CD4-positive, alpha-beta T cell treated with Interleukin-17A for 4 hours (primary cell): ENCODE measurements at places on chromosomes 3 and 15.

DNA sequence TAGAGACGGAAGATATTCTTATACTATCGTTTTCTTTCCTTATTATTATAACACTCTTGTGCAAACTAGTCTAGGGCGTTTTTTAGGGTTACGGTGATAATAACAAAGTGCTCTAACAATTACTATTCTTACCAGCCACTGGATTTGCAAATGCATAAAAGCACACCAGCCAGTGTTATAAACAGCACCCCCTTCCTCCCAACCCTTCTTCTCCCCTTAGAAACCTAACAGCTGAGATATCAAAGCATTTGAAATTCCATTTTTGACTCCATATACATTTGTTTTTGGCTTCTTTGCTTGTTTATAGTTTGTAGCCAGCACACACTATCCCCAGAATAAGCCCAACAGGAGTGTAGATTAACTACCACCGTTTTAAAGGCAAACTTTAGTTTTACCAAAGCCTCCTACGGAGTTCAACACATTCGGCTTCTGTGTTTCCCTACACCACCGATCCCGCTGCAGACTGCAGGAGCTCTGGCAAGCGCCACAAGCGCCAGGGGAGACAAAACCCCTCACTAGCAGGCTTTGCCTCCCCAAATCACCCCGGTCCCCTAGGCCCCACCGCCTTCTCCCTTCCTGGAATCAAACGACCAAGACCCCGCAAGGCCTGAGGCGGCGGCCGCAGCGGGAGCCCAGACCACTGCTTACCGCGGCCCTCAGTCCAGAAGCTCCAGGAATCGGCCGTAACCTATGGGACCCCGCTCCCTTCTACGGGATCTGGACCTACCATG is 461 bp downstream of the COPB2 start:
- DNase-seq = peak; percentile 42

DNA sequence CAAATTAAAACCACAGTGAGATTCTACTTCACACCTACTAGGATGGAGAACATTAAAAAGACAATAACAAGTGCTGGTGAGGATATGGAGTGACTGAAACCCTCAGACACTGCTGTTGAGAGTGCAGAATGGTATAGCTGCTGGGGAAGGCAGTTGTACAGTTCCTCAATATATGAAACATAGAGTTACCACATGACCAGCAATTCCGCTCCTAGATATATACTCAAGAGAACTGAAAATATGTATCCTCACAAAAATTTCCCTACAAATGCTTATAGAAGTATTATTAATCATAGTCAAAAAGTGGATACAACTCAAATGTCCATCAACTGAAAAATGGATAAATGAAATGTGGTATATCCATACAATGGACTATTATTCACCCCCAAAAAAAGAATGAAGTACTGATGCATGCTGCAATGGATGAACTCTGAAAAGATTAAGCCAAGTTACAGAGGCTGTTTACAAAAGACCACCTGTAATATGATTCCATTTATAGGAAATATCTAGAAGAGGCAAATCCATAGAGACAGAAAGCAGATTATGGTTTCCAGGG is 164.7 kb upstream of the IGF1R start:
- DNase-seq = no peak

DNA sequence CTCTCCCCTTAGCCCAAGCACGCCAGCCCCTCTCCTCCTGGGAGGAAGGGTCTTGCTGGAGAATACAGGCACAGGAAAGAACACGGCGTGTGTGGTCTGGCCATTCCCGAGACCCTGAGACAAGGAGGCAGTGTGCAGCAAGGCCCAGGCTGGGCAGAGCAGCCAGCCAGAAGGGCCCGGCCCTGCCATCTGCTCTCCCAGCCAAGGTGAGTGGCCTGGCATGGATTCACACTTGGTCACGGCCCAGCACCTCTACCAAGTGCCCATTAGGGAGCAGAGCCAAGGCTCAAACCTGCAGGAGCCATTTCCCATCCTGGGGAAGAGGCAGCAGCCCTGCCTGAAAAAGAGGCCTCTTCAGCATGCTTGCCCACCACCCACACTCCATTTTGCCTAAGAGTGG is 28.6 kb downstream of the MEGF11 start:
- DNase-seq = no peak

DNA sequence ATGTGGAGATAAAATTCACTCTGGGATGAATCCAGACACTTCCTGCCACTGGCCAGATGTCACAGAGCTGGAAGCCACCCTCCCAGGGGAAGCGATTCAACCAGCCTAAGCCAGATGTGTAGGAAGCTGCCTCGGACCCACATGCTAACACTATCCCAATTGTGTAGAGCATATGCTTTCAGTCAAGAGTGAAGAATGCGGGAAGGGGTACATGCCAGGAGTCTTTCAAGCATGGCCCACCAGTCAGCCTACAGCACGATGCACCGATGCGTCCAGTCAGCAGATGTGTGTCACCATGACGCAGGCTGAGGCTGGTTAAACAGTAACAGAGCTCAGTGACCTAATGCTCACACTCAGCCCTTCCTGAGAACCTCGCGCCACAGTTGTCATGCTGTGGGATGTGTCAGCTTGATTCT is 38.8 kb upstream of the BNC1 start:
- DNase-seq = no peak

DNA sequence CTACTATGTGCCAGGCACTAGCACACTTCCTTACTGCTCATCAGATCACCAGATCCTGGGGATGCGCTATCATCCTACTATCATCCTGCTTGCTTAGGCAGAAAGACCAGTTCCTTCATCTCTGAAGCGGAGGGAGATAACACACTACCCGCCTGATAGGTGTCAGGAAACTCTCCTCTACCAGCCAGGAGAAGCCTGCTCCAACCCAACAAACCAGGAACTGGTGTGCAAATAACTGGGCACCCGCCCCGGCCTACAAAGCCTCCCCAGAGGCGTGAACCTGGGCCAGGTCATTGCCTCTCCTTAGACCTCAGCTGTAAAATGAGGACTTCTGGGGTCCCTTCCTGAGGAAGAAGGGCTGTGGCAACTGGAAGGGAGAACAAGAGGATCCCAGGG is 61.5 kb downstream of the HOMER2 start:
- DNase-seq = no peak

- no peak for DNase-seq
These were observed 42.6 kb upstream of the ACKR4 start for GRCh38 chr3:132554437-132554836.

DNA sequence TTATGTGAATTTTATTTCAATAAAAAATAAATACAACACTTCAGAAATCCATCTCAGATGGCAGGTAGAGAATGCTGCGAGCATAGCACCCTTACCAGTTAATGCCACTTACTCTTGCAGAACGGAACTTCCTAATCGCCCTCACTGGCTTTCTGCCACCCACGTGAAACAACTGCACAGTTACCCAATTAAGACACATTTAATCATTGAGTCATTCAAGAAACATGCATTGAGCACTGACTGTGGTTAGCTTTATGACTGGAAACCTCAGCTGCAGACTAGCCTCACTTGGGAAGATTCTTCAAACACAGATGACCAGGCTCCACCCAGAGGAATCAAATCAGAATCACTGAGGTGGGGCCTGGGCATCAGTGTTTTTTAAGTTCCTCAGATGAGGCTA is 5.6 kb upstream of the MFGE8 start:
- no peak for DNase-seq

- no peak for DNase-seq
These were observed 48.7 kb upstream of the WDR72 start for GRCh38 chr15:53808058-53808706.

DNA sequence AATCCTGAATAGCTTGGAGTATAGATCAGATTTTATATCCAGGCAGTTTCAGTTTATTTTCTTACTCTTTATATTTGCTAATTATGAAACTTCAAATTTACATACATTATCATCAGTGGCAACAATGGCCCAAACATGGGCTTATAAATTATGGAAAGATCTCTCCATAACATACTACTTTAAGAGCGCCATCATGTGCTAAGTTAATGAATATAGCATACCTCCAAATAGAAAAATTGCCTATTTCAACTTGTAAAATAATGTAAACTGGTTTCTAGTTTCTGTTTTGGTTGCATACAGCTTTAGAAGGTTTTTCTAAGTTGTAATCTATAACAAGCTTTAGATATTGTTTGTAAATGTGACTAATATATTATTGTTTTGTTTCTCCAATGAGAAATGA is 531.3 kb upstream of the UBE2E2 start:
- no peak for DNase-seq

- DNase-seq = no peak
These were observed 18.4 kb downstream of the ITGA11 start for GRCh38 chr15:68413363-68414205.

DNA sequence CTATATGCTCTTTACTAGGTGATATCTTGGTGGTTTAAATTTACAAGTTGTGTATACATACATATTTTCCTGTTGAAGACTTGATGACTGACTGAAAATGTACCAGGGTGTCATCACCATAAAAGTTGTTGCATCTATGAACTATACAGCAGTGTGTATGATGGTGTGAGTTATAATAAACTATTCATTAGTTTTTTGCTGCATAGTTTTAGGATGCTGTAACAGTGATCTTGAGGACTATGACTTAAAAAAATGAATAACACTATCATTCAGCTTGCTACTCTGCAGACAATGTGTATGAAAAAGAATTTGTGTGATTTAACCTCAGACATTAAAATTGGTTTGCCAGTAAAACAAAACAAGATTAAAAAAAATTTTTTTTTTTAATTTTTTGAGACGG is 49.0 kb downstream of the UBE2E2 start:
- no peak for DNase-seq

DNA sequence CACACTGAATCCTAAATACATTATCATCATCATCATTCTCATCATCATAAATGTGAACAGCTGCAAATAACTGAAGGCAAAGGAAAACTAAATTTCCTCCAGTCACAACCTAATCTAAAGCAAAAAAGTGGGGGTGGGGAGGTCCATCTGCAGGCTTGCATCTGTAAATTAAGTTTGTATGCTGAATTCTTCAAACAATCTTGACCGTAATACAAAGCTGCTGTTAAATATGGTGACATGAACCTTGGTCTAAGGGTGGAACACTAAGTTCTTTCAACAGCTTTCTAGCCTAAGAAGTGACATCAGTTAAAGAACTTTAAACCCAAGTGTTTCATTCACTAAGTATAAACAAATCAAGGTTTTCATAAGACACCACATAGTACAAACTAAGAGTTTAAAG is 4.3 kb downstream of the LRRFIP2 start:
- DNase-seq = no peak

GRCh38 chr15:33206366-33206765 is 11.9 kb upstream of the FMN1 start:
- DNase-seq = no peak

GRCh38 chr3:167102071-167102470 is 278.0 kb downstream of the ZBBX start:
- no peak for DNase-seq

DNA sequence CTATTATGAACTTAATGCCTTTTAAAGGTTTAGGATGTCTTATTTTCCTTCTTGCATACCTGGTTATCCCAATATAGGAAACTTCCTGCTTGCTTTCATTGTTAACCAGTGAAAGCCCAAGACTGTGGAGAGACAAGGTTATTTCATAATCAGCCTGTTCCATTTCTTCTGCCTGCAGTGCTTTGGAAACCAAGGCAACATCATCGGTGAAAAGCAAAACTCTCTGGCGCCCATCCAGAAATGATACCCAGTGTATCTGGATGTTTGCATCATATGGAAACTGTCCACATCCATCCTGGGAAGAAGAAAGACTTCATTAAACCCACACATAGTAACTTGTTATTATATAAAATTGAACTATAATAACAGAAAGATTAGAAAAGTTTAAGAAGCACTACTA is 170.1 kb downstream of the VPS13C start:
- no peak for DNase-seq

GRCh38 chr3:197750396-197750831 is 731 bp downstream of the FYTTD1 start:
- DNase-seq = peak; percentile 70

GRCh38 chr3:95289295-95289694 is 1226.4 kb downstream of the NSUN3 start:
- DNase-seq = no peak

GRCh38 chr3:153158961-153159735 is 2.9 kb upstream of the RAP2B start:
- no peak for DNase-seq

DNA sequence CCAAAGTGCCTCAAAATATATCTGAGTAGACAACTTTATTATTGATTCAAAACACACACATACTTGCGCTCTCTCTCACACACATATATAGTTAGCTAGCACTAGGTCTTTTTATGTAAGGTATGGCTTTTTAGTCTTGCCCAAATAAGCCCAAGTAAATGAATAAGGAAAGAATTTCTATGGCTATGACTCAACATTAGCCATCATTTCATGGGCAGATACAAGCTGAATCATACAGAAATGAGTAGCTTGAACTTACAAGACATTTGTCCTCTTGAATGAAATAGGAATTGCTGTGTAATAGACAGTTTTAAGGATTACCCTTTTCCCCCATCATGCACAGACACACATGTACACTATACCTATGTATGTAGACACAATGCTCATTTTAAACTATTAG is 4.9 kb downstream of the CADPS start:
- no peak for DNase-seq

DNA sequence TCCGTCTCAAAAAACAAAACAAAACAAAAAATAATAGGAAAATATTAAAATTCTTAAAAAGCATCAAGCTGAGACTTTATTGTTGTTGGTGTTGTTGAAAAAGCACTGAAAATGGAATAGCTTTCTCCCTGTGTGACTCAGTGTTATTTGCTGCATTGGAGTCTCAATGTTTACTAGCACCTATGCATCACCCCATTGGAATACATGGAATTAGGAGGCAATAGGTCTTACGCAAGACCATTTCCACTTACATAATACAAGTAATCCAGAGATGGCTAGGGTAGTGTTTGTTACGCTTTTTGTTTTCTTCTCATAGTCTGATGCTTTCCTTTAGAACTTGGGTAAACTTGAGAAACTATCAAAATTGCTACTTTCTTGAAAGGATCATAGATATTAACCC is 15.2 kb downstream of the GXYLT2 start:
- DNase-seq = no peak

DNA sequence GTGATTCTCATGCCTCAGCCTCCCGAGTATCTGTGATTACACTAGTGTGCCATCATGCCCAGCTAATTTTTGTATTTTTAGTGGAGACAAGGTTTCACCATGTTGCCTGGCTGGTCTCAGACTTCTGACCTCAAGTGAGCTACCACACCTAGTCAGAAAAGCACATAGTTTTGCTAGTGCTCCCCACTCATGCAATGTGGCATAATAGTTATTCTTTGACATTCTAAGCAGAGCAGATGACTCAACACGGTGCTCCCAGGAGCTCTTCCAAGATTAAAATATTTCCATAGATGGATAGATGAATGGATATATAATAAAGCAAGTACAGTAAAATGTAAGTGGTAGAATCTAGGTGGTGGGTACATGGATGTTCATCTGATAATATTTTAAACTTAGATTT is 53.1 kb upstream of the GK5 start:
- no peak for DNase-seq

GRCh38 chr3:123799544-123800361 is 84.4 kb downstream of the MYLK start:
- DNase-seq = no peak
